ENCODE measurements at places on chromosomes 11 and 22.
A peak's percentile ranks its signal among the peaks of the same experiment; 100 is the strongest.

- no peaks in the 10 kb centered on the region for H3K36me3 ChIP-seq
- no peaks in the 10 kb centered on the region for H3K27me3 ChIP-seq
- no peak overlapping the region for H3K27ac ChIP-seq
- no peak overlapping the region for H3K4me3 ChIP-seq
- no peaks in the 10 kb centered on the region for H3K4me1 ChIP-seq
Measured at GRCh38 chr11:30749268-30749667, 163.1 kb upstream of the MPPED2 start.

- H3K36me3 ChIP-seq, result no peaks in the 10 kb centered on the region
- H3K4me1 ChIP-seq, result no peaks in the 10 kb centered on the region
- H3K4me3 ChIP-seq, result no peak overlapping the region
- DNase-seq, result no peak
Measured at GRCh38 chr11:99571094-99571493, 550.3 kb downstream of the CNTN5 start.

DNA sequence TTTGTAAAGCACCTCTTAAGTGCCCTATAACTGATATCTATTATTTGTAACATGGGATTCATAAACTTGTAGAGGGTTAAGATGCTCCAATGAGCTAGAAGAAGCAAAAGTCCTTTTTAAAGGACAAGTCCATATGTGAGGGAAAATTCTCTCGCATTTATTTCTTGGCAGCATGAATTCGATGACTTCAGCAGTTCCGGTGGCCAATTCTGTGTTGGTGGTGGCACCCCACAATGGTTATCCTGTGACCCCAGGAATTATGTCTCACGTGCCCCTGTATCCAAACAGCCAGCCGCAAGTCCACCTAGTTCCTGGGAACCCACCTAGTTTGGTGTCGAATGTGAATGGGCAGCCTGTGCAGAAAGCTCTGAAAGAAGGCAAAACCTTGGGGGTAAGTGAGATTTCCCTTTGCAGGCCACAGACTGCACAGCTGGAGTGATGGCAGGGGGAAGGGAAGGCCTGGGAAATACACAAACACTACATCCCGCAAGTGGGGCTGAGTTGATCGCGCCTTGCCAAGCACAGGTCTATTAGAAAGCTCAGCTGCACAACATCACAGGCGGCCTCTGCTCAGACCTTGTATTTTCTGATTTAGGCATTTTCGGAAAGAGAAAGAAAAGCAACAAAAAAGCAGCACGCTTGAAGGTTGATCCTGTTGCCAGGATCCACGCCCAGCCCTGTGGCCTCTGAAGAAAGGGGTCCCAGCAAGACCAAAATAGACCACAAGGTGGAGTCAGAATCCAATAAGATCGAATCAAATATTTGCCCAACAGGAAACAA is 1.5 kb downstream of the MS4A8 start:
- no peaks in the 10 kb centered on the region for H3K36me3 ChIP-seq
- H3K4me1 ChIP-seq, result no peaks in the 10 kb centered on the region
- peak; percentile 19 for DNase-seq
- no peak overlapping the region for H3K4me3 ChIP-seq
- H3K27ac ChIP-seq, result no peak overlapping the region

DNA sequence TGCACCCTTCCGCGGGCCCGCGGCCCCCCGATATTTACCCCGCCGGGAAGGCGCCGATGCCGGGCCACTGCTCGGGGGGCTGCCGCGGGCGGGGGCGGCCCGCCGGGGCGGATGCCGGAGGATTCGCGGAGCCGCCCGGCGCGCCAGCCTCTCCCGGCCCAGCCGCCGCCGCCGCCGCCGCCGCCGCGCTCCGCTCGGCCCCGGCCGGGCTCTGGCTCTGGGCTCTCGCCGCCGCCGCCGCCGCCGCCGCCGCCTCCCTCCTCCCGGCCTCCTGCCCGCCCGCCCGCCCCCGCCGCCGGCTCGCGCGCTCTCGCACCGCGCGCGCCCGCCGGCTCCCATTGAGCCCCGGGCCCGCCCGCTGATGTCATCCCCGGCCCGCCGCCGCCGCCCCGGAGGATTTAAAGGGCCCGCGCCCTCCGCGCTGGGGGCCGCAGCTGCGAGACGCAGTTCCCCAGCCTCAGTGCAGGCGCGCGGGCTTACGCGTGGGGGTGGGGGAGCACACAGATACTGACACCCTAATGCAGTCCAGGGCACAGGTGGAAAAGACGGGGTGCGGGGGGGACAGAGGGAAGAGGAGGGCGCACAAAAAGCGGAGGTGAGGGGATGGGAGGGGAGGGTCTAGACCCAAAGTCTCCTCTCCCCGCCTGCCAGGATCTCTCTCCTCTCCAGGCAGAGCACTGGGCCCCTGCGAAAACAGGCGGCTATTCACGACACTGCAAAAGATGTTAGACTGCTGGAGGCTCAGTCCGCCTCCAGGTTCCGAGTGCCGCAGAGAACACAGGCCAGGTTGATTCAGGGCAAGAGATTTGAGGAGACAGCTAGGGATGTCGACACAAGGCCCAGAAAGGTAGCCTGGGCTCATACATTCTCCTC is at the start of gene CSNK1E:
Gene CSNK1E, minus strand, starts transcription at position 312 of the 873 bp plus-strand sequence. CDS start 3,276 bp downstream, outside the sequence.
- H3K27me3 ChIP-seq, result no peaks in the 10 kb centered on the region
- H3K27ac ChIP-seq, result peak within 1 kb of the TSS; percentile 98
- H3K4me3 ChIP-seq, result peak within 1 kb of the TSS; percentile 84
- H3K4me1 ChIP-seq, result peaks cover 49% of the 10 kb centered on the region
- H3K36me3 ChIP-seq, result peaks cover 18% of the 10 kb centered on the region
- peak; percentile 58 for DNase-seq

DNA sequence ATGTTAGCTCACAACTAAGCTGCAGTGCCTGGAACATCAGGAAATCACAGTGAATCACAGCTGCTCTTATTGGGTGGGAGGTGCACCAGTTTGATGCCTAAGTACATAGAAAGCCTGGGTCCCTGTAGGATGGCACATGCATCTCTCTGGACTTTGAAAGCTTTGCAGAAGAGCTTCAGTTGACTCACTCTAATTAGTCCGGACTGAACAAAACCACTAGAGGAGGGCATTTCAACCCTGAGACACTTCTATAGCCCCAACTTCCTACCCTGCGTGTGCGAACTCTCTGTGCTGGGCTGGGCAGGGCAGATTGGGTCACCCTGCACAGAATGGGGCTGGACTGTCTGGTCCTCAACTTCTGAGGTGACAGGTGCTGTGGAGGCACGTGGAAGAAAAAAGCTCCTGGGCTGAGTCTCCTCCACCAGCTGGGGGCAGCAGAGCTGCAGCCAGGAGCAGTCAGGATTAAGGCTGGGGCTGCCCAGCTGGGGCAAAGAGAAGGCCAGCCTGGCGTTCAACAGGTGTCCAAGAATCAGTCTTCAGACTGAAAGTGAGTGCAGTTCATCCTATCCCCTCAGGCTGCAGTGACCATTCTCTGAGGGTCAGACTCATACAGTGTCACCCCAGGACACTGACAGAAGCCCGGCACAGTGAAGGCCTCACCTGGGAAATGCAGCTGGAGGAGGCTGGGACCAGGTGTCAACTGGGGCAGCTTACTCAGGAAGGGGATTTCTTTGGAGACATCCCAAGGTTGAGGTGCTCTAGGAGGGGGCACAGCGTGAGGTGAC is 22.1 kb downstream of the GGTLC2 start:
- DNase-seq, result no peak
- H3K4me3 ChIP-seq, result no peak overlapping the region
- H3K36me3 ChIP-seq, result no peaks in the 10 kb centered on the region

GRCh38 chr22:26763633-26764361 is 106.4 kb downstream of the MIAT start:
- H3K27ac ChIP-seq, result no peak overlapping the region
- H3K36me3 ChIP-seq, result no peaks in the 10 kb centered on the region
- peaks cover 2% of the 10 kb centered on the region for H3K27me3 ChIP-seq
- no peak for DNase-seq
- H3K4me1 ChIP-seq, result peaks cover 7% of the 10 kb centered on the region
- H3K4me3 ChIP-seq, result no peak overlapping the region

DNA sequence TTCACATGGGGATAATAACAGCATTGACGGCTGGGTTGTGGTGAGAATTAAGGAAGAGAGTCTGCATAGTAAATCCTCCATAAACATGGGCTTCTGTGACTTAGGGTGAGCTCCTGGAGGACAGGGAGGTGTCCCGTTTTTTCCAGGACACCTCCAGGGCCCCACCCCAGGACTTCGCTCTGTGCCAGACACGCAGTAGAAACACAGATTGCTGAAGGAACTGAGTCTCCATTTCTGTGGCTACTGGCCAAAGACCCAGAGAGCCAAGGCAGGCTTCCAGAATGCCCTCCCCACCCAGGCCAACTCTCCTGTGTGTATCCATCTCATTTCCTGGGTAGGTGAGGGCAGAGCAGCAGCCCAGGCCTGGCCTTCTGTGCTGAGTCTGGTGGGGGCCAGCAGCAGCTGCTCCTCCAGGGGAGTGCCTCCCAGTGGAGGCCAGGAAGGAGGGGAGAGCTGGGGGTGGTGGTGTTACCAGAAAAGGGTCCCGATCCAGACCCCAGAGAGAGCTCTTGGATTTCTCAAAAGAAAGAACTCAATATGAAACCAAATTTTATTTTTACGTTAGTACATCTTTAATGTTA is 9.5 kb upstream of the RFPL3 start:
- no peak overlapping the region for H3K27ac ChIP-seq
- H3K27me3 ChIP-seq, result no peaks in the 10 kb centered on the region
- H3K36me3 ChIP-seq, result no peaks in the 10 kb centered on the region

- peaks cover 57% of the 10 kb centered on the region for H3K36me3 ChIP-seq
- no peak overlapping the region for H3K4me3 ChIP-seq
- DNase-seq, result no peak
- H3K27ac ChIP-seq, result no peak overlapping the region
- H3K4me1 ChIP-seq, result peaks cover 39% of the 10 kb centered on the region
Measured at GRCh38 chr11:61959678-61960077, 7.8 kb downstream of the FTH1 start.

DNA sequence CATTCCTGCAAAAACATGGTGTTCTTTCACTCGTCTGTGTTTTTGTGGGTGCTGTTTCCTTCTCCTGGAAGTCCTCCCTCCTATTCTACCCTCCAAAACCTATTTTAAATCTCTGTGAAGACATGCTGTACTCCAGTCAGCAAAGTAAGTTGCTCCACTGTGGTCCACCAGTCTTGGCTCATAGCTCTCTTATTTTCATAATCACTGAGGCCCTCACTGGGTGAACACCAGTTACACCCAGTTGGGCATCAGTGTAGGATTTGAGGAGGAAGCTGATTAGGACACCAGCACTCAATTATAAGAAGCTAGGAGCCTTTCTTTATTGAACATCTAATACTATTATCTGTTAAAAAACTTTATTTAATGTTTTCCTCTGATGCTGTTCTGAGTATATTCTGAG is 23.9 kb upstream of the EED start:
- no peak for DNase-seq
- H3K27ac ChIP-seq, result no peak overlapping the region
- H3K4me3 ChIP-seq, result no peak overlapping the region
- H3K27me3 ChIP-seq, result no peaks in the 10 kb centered on the region
- H3K36me3 ChIP-seq, result no peaks in the 10 kb centered on the region
- H3K4me1 ChIP-seq, result no peaks in the 10 kb centered on the region

GRCh38 chr11:1205987-1206331 is 16.9 kb upstream of the MUC5B start:
- H3K36me3 ChIP-seq, result no peaks in the 10 kb centered on the region
- H3K27me3 ChIP-seq, result peaks cover 2% of the 10 kb centered on the region
- H3K4me3 ChIP-seq, result no peak overlapping the region
- no peak overlapping the region for H3K27ac ChIP-seq
- no peak for DNase-seq

DNA sequence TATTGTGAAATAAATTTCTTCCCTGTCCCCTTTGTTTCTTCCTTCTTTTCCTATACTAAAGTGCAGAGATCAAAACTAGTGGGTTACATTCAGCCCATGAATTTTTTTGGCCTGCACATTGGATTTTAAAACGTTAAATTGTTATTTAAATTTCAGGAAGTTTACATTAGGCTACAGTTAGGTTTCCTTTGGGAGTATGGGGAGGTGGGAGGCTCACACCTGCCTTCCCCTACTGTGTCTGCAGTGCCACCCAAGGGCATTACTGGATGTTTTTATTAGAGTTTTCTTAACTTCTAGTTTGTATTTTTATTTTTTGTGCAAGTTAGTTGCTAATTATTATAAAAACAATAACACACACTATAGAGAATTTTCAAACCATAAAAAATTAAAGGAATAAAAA is 51.7 kb downstream of the CYB5R2 start:
- no peaks in the 10 kb centered on the region for H3K27me3 ChIP-seq
- no peak for DNase-seq
- no peaks in the 10 kb centered on the region for H3K36me3 ChIP-seq

DNA sequence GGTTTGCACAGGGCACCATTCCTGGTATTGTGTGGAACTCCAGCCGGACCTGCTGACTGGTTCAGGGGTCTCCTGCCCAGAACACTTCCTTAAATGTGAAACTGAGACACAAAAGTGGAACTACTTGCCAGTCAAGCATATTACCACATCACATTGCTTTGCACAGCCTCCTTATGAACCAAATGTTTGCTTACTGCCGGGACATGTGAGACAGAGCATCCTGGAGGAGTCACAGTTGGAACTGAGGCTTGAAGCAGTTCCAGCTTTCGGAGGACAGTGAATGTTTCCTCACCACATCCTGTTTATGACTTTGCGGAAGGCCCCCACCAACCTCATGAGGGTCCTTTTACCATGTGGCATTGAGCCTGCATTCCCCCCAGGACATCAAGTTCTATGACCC is 105.8 kb upstream of the ARHGAP42 start:
- H3K4me3 ChIP-seq, result no peak overlapping the region
- no peak overlapping the region for H3K27ac ChIP-seq
- no peaks in the 10 kb centered on the region for H3K27me3 ChIP-seq

- DNase-seq, result peak; percentile 7
- H3K27me3 ChIP-seq, result peaks cover 2% of the 10 kb centered on the region
- peaks cover 36% of the 10 kb centered on the region for H3K4me1 ChIP-seq
- no peak overlapping the region for H3K27ac ChIP-seq
- H3K36me3 ChIP-seq, result peaks cover 28% of the 10 kb centered on the region
Measured at GRCh38 chr22:50733521-50734342, 4.3 kb upstream of the ACR start.

GRCh38 chr11:35721651-35722282 is 59.2 kb downstream of the TRIM44 start:
- H3K4me1 ChIP-seq, result no peaks in the 10 kb centered on the region
- no peaks in the 10 kb centered on the region for H3K27me3 ChIP-seq
- H3K36me3 ChIP-seq, result no peaks in the 10 kb centered on the region

- H3K4me1 ChIP-seq, result peaks cover 3% of the 10 kb centered on the region
- H3K4me3 ChIP-seq, result no peak overlapping the region
- H3K27me3 ChIP-seq, result no peaks in the 10 kb centered on the region
- DNase-seq, result no peak
- peaks cover 12% of the 10 kb centered on the region for H3K36me3 ChIP-seq
- H3K27ac ChIP-seq, result peak overlapping the region; percentile 50
Measured at GRCh38 chr11:73414977-73415651, 38.9 kb downstream of the RELT start.

- no peak overlapping the region for H3K27ac ChIP-seq
- H3K36me3 ChIP-seq, result no peaks in the 10 kb centered on the region
- H3K4me1 ChIP-seq, result no peaks in the 10 kb centered on the region
- H3K4me3 ChIP-seq, result no peak overlapping the region
Measured at GRCh38 chr11:106601684-106602297, 416.5 kb downstream of the GUCY1A2 start.
